ENCODE measurements at places on chromosomes 7 and 10.

DNA sequence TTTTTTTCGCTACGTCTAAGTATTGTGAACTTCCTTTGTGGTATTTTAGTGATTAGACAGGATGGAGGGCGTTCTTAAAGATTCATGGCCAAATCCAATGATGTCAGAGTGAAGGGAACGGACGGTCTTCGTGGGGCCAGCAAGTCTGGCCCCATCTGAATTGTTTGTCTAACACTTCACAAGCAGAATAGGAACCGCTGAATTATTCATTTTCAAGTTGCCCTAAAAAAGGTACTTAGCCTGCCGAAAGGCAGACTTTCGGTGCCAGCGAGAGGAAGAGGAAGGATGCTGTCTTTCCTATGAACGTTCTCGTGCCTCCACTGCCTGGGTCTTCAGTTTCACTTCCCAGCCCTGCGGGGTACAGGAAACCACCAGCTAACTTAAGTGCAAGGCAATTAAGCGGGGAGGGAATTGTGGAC is 145.7 kb upstream of the SH2B2 start:
- no peak for DNase-seq

DNA sequence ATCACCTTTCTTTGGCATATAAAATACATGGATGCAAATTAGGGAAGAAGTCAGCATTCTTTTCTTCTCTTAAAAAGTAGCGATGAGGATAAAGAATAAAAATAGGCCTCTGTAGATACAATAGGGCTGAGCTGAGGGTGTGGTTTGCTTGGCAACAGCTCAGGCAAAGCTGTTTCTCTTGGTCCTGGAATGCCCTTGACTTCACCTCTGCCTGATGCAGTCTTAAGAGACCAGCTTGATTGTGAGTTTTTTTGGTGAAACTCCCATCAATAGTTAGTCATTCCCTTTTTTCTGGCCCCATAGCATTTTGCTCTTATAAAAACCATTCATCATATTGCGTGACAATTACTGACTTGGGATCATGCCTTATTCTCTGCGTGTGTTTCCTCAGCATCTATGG is 42.1 kb upstream of the MKLN1 start:
- no peak for DNase-seq

GRCh38 chr10:121823993-121824463 is 103.8 kb downstream of the ATE1 start:
- DNase-seq, result no peak

DNA sequence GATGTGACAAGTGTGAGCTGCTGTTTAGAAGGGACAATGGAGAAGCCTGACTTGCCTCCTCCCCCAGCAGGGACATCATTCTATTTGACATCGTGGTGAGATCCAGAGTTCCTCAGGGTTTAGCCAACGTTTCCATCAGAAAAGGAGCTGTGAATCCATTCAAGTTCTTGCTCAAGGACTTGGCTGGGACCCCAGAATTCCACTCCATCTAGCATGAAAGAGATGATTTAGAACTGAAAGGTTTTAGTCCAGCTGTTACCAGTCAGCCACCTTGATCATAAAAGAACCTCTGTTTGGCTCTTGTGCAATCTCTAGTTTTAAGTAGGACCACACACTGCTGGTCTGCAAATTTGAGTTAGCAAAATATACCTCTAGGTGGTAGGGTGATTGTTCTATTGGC is 337.6 kb downstream of the FRMD4A start:
- peak; percentile 0 for DNase-seq

GRCh38 chr7:8211725-8212096 is 50.3 kb downstream of the ICA1 start:
- no peak for DNase-seq

DNA sequence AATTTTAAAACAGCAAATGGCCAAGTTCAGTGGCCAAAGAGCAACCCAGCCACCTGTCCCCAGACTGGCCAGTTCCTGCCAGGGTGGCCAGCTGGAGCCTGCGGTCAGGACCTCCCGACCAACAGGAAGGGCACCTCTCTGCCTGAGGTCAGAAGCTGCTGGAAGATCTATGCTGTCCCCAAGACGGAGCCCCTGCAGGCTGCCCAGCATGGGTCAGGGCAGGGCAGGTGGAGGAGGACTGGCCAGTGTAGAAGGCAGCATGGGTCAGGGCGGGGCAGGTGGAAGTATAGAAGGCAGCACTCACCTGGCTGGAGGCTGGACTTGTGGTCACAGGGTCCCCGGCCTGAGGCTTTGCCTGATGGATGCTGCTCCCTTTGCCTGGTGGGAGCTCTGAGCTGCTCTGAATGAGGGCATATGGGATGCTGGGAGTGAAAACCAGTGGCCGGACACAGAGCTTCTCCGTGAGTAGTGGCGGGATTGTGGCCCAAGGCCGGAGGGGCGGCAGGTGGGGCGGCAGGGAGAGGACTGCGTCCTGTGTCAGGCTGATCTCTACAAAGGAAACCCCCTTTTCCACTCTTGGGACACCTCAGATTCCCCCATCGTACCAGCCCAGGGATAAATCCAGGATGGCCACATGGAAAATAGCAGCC is 229.2 kb downstream of the TCERG1L start:
- no peak for DNase-seq

- DNase-seq, result no peak
These were observed 185.1 kb upstream of the KLF6 start for GRCh38 chr10:3969876-3970666.

GRCh38 chr10:105284476-105285215 is 643.6 kb downstream of the SORCS3 start:
- DNase-seq, result no peak

- no peak for DNase-seq
These were observed 90.5 kb upstream of the GSDME start for GRCh38 chr7:24847754-24848153.

DNA sequence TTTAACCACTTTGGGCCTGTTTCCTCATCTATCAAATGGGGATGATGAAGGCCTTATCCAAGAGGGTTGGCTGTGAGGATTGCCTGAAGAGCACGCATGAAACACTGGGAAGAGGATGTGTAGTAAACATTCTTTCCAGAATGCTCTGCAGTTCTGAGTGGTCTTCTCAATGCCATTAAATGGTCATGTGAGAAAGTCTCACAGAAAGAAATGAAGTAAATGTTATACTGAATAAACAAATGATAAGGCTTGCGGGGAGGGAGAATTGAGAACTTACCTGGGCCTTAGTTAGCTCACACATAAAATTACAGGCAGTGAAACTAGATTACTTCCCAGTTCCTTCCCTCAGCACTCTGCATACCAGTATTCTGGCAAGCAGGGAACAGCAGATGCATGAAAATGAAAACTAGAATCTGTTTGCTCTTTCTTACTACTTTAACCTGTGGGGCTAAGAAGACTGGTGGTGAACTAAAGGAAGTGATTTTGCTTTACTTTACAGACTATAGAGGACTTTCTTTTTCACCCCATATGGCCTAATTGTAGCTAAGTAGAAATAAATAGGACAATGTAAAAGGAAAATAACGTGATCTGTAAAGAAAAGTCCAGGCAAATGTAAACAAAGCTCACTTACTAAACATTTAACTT is 135.3 kb upstream of the CCDC6 start:
- DNase-seq, result no peak

DNA sequence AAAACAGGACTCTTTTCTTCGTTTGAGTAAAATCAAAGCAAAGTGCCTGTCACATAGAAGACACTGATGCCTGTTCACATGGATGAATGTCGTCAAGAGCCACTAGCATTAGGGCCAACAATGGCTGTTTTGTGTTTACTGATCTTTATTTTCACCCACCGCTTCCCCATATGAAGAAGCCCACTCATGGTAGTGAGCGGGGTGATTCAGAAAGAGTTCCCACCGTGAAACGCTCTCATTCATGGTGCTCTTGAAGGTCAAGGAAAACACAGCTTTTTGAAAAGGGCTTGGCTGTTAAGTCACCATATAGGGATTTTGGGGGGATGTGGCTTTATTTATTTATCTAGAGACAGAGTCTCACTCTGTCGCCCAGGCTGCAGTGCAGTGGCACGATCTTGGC is 12.5 kb downstream of the PROSER2 start:
- DNase-seq, result no peak

GRCh38 chr7:150586068-150586784 is 19.0 kb downstream of the GIMAP4 start:
- DNase-seq, result no peak

DNA sequence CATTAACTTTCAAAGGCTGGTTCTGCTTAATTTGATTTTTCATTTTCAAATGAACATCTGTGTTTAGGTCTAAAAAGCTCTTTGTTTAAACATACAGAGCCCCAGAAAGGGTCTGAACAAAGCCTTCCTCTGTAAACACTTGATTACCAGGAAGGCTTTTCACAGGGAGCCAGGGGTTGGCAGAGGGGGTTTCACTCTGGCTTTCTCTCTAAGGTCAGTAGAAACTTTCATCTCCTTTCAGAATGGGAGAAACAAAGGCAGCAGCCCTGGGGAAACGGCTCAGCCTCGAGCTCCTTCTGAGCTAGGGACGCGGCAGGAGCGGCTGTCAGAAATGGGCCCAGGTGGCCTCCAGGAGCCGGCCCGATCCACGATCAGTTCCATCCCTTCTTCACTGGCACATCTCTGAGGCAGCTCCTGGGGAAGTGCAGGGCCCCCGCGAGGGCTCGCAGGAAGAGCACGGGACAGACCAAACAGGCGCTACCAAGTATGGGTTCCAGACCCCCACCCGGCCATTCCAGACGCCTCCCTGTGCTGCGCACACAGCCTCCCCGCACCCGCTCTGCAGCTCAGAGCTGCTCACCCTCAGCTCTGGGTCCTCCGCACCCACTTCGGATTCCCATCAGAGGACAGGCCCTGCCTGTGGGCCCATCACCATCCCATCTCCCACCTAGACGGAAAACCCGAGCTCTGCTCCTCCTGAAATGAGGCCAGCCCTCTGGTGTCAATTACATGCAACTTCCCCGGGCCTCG is 124.1 kb downstream of the MAD1L1 start:
- DNase-seq, result no peak

- DNase-seq, result no peak
These were observed 13.8 kb upstream of the TECPR1 start for GRCh38 chr7:98265841-98266271.

DNA sequence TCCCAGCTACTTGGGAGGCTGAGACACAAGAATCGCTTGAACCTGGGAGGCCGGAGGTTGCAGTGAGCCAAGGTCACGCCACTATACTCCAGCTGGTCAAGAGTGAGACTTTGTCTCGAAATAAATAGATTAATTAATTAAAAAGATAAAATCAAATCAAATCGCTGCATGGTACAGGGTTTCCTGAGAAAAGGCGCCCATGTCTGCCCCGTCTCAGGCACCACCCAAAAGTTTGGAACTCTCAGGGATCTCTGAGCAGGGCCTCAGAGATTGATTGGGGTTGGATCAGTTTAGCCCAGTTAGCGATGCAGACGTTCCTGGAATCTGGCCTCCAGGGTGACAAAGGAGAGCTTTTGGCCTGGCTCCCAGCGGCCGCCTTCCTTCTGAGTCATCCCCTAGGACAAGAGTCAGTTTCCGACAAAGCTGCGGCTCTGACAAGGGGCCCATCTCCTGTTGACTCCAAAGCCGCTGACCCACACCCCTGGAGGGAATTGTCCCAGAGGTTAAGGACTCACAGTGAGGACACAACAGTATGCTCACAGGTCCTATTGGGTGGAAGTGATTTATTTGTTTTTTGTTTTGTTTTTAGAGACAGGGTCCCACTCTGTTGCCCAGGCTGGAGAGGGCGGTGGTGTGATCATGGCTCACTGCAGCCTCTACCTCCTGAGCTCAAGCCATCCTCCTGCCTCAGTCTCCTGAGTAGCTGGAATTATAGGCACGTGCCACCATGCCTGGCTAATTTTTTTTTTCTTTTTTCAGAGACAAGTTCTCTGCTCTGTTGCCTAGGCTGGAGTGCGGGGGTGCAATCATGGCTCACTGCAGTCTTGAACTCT is 6.8 kb downstream of the ORAI2 start:
- DNase-seq, result no peak

DNA sequence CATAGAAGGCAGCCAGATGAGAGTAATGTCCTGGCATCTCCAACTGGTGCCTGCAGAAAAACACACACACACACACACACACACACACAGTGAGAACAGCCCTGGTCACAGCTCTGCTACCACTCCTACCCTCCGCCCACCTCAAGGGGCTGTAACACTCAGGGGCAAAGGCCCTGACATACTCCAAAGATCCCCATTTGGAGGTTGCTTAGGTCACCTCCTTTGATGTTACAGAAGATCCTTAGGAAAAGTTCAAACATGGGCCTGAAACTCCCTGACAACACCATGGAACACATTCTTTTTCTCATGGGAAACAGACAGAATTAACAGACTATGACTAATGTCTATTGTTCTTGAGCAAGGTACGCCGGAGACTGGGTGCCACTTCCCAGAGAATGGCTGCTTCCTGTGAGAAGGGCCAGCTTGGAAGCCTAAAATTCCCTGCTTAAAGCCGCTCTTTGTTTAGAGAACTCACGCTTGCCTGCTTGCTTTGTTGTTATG is 27.7 kb downstream of the DENND11 start:
- DNase-seq, result no peak

GRCh38 chr7:142349670-142350405 is 92.0 kb upstream of the PRSS58 start:
- no peak for DNase-seq

GRCh38 chr7:22962775-22963350 is 51.1 kb downstream of the HYCC1 start:
- no peak for DNase-seq

DNA sequence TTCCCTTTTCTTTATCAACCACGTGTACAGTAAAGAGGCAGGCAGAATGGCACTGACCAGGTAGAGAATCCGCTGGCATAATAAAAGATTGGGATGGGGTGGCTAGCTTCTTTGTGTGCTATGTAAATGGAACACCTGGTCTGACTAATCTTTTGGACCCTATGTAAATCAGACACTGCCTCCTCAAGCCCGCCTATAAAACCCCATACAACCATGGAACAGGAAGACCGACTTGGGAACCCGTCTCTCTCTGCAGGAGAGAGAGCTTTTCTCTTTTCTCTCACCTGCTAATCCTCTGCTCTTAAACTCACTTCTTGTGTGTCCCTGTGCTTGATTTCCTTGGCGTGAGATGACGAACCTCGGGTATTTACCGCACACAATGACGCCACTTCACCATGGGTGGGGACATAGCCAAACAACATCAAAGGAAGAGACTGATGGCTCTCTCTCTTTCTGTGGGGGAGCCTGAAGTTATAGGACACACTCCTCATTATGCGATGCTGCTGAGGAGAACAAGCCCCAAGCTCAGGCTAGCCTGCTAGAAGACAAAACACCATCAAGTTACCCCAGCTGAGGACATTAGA is 94.2 kb downstream of the ARL5B start:
- DNase-seq, result no peak

DNA sequence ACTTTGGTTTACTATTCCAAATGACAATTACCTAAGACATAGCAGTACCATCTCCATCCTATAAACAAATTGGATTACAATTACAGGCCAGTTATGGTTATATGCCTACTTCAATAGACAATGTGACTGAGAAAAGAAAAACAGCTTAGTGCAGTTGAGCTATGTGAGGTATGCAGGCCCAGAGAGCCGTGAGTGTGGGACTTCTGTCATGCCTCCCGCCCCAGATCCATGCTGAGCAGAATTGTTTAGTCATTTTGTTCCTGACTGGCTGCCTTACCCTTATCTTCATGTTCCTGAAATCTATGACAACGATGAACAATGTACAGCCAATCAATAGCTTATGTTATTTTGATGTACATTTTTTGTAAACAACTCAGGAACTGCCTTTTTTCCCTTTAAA is 21.7 kb downstream of the LARP4B start:
- DNase-seq, result no peak

- DNase-seq, result no peak
These were observed 126.2 kb downstream of the PRPF18 start for GRCh38 chr10:13712837-13713581.

GRCh38 chr10:52031771-52032170 is 282.3 kb upstream of the DKK1 start:
- no peak for DNase-seq

Data from NCI-H1105 treated with DMSO at 0.1 percent for 48 hours (cell line).